ENCODE measurements at places on chromosomes 5 and 9.

GRCh38 chr5:97067296-97067850, 75.0 kb downstream of the LIX1 start:
- no peak for DNase-seq

DNA sequence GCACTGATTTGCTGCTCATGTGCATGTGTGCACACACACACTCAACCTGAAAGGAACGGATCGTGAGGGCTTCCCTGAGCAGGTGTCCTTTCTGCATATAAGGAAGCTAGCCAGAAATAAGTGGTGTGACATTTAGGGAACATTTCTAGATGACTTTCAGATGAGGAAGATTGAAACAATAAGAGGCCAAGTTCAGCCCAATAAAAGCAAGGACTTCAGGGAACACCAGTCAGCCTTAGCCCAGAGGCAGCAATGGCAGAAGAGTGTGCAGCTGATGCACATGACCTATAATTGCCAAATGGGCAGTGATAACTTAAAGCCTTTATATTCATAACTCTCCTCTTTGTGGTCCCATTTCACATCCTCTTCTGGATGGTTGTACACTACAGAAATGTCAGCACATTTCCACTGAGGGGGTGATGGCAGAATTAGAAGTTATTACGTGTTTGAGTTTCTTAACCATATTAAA, 255.5 kb downstream of the TRIM32 start:
- no peak for DNase-seq

GRCh38 chr5:65172486-65173129, 309.1 kb downstream of the ADAMTS6 start:
- DNase-seq = no peak

GRCh38 chr9:89766991-89767390, 162.2 kb downstream of the GADD45G start:
- DNase-seq = no peak

DNA sequence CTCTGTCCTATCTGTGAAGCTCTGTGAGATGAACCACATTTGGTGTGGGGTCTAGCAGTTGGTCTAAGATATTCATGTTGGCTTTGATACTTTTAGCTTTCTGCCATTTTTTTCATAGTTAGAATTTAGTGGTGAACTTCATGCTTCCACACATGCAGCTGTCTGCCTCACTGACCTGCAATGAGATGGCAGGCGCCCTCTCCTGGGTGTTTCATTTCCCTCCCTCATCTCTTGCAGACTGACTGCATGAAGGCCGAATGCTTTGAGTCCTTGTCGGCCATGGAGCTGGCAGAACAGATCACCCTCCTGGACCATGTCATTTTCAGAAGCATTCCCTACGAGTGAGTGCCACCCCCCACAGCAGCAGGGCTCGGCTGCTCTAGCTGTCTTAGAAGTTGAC, 26.1 kb upstream of the CKMT2 start:
- no peak for DNase-seq

GRCh38 chr9:92616655-92617111, 53.2 kb downstream of the IPPK start:
- no peak for DNase-seq
